ENCODE measurements at places on chromosomes 1 and 21. TPM values are rescaled to one million over a fixed set of nuclear protein-coding genes. Genes with fewer than 3 reads are reported as not detected.

DNA sequence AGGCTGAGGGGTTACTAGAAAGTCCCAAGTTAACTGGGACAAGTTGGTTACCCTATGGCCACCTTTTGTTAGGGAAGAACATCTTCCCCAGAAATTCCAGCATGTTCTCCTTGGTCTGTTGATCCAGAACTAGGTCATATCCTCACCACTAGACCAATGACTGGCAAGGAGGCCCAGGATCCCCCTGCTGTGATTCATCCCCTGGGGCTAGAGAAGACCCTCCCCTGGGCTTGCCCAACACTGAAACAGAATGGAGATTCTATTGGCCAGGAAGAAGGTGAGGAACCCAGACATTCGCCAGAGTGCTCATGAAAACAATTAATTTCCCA is 90.1 kb upstream of the SIM2 start:
- H3K4me3 ChIP-seq, result no peak overlapping the region
- no peak overlapping the region for H3K27ac ChIP-seq
- no peaks in the 10 kb centered on the region for H3K36me3 ChIP-seq
- DNase-seq, result no peak

GRCh38 chr1:228410671-228411070 is 4.0 kb upstream of the TRIM11 start:
- no peaks in the 10 kb centered on the region for H3K27me3 ChIP-seq
- no peaks in the 10 kb centered on the region for H3K4me1 ChIP-seq

The ERG gene
- total RNA-seq, result 29.6 TPM

The ZNF683 gene
- total RNA-seq, result 0.25 TPM

Measured in kidney (tissue), 22 donors.